ENCODE measurements at places on chromosomes 7 and 10.

- no peak for DNase-seq
These were observed 128.8 kb upstream of the GPR26 start for GRCh38 chr10:123537188-123537961.

DNA sequence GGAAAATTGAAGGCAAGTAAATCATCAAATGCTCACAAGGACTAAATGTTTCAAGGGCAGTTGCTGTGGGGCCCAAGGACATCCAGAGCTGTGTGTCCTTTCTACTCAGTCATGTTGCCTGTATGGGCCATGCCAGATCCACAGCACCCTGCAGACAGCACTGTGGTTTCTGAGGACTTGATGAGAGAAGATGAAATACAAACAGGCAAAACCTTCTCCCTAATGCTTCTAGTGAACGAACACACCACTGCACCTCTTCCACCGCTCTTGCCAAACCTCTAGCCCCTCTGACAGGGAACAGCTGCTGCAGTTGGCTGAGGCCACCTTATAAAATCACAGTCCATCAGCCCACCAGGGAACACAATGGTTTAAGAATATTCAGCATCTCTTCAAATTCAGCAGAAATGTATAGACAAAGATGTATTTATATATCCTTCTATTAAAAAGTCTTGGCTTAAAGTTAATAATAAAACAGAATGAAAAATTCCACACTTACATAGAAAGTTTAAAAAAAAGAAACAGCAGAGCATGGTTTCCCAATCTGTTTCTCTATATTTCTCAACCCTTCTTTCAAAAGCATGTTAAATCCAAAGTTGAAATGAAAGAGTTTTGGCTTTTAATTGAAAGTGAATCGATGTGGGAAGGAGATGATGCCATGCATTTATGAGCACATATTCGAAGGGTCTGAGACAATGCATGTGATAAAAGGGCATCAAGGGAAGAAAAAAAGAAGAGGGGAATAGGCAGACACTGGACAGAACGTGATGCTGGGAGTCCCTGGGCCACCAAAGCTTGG lies 14.0 kb downstream of the CYP3A7 start:
- no peak for DNase-seq

- no peak for DNase-seq
These were observed 8.6 kb upstream of the WBP1L start for GRCh38 chr10:102735065-102735562.

DNA sequence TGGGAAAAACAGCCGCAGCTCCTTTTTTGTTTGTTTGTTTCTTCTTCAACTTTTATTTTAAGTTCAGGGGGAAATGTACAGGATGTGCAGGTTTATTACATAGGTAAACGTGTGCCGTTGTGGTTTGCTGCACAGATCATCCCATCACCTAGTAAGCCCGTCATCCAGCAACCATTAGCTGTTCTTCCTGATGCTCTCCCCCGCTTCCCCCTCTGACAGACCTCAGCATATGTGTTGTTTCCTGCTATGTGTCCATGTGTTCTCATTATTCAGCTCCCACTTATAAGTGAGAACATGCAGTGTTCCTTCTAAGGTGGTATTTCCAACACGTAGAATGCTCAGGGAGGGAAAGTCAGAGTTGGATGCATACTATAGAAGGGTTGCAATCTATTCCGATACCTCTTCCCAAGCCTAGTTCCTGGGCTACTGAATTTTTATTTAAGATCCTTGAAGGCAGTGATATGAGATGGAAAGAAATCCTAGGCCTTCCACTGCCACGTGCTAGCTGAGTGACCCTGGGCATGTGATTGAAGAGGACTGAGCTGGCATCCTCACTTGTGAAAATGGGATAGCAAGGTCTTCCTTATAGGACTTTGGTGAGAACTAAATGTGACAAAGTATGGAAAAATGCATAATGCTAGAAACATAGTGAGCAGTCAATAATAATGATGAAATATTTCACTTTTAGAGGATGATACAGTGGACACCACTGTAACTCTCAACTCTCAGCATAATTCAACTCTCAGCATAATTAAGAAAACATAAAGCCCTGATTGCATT lies 278.5 kb downstream of the REEP3 start:
- no peak for DNase-seq

DNA sequence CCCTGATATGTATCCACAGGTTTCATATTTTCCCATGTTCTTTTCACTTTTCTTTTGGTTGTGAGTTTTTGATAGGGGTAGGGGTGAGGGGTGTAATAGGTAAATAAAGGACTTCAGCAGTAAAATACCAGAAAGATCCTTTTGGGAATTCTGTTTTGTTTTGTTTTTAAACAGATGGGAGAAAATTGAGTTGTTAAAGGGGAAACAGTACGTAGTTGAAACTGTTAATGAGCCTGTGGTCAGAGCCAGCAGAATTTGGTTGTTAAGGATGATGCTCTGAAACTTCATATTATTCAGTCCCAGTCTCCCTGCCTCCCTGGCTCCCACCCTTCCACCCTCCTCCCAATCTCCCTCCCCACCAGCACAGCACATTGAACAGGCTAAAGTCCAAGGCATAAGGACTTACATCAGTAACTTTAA lies 195.9 kb downstream of the CREB5 start:
- no peak for DNase-seq
